Fibroblast of the aortic adventitia (primary cell): ENCODE measurements at places on chromosomes 13 and 19. TPM values are rescaled to one million over a fixed set of nuclear protein-coding genes. Genes with fewer than 3 reads are reported as not detected.

TLE6 gene
- 0.18 TPM in 1 of 2 replicates, not detected in the other for total RNA-seq

DNA sequence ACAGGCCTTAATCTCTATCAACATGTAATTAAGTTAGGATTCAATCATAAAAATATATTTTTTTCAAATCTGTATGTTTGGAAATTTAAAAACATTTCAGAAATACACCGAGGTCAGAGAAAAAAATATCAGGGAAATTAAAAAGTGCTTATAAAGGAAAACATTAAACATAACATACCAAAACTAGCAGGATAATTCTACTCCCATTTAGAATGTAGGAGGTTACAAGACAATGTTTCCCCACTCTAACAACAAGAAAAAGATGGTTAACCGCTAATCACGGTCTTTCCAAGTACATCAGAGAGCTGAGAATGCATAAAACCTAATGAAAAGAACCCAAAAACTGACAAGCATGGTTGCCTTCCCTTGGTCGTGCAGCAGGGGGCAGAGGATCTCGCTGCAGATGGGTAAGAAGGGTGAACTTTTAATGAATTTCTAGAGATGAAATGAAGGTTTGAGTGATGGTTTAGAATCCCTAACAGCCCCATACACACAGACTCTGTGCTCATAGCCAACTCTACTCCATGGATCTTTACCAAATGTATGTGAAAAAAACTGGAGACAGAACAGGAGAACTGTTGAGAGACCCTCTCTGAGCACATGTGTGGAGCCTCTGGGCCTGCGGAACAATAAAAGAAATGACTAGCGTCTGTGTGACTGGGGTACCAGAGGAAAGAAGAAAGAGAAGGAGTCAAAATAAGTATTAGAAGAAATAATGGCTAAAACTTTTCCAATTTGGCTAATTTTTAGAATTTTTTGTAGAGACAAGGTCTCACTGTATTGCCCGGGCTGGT, 51.3 kb upstream of the LSM14A start:
- peak; percentile 60 for DNase-seq

EPSTI1 gene
- total RNA-seq, result 2.0 and 15.7 TPM in 2 replicates

DNA sequence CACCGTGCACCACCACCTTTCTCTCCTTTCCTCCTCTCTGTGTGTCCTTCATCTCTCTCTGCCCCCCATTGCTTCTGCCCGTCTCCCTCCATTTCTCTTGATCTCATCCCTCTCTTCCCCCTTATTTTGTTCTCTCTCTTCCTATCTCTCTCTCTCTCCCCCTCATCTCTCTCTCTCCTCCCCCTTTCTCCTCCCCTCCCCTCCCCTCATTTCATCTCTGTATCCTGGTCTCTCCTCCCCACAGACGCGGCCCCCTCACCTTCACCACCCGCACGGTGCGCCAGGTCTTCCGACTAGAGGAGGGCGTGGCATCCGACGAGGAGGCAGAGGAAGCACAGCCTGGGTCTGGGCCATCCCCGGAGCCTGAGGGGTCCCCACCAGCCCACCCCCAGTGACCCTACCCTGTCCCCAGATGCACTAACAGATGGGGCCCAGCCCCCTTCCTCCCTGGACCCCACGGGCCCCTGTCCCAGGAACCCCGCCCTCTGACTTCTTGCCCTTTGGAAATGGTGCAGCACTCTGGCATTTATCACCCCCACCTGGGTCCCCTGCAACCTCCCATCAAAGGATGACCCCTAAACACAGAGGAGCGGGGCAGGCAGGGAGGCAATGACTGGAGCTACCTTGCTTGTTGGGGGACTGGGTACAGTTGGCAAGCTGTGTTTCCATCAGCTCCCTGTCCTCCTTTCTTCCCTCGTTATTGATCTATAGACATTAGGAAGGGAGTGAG, 19.6 kb downstream of the KCNC3 start:
- no peak for DNase-seq

PRR19 gene
- total RNA-seq, result 0.90 and 1.1 TPM in 2 replicates

DNA sequence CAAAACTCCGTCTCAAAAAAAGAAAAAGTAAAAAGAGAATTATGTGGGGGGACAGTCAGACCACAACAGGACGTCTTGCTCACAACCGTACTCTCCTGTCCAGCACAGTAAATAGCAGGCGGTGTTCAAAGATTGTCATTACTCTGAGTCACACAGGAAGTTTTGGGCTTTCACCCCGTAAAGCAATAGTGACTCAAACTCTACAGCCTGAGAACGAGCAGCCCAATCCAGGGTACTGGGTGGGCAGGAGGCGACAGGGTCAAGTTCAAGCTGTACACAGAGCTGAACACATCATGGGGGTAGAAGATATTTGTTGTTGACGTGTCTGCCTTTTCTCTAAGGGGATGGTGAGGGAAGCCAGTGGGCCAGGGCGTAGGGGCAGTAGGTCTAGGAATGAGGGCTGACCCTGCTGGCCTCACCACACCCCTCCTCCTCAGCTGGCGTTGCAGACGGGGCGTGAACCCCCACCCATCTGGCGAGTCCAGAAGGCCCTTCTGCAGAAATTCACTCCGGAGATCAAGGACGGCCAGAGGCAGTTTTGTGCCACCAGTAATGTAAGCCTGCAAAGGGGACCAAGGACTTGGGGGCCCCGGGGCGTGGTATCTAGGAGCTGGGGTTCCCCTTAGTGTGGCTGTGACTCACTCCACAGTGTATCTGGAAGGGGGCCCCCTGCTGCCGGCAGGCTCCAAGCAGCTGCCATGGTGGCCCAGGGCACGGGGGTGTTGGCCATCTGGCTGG, 23.3 kb downstream of the PRR12 start:
- DNase-seq, result peak; percentile 79

DNA sequence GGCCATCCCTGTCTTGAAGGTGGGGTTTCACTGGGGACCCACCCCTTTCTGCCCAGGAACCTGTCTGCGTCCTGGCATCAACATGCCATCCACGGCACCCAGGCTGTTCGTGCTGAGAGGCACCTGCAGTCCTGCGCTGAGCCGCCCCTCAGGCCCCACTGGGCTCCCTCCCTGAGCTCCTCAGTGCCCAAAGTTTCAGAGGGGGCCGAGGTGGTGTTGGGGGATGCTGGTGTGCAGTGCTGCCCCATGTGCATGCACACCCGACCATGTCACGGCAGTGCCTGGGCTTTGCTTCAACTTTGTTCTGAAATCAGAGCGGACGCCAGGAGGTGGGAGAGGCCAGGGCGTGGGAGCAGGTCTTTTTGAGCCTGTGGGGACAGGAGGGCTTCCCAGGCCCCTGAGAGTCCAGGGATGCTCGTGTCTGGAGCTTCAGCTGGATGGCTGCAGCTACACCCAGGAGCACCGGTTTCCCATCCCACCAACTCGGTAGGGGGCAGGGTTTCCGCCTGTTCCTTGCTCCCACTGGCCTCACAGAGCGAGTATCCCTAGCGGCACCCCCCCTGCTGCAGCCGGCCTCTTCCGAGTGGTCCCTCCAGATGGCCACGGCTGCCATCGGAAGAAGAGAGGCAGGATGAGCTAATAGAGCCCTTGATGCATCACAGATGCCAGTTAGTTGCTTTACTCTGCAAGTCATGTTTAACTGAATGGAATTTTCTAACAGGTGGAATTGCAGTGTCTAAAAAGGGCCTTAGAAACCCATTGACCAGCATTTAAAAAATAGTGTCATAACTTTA, 44.0 kb downstream of the WDFY2 start:
- DNase-seq, result no peak

DNA sequence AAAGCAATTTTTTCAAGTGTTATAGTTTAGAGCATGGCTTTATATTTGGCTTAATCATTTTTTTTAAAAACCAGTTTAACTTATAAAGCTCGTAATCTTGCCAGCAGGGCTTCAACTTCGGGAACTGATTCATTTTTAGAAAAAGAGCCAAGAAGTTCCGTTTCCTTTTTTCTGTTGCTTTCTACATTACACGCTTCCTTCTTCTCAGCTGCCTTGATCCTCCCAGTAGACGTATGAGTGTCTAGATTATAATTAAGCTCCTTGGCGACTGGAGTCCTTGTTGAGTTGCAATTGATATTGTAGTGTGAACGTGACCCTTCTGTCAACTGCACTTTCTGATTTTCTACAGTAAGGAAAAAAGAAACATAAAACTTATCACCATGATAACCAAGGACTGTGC, 497.2 kb downstream of the DIAPH3 start:
- peak; percentile 55 for DNase-seq

MEF2B gene
- total RNA-seq, result 0.27 TPM in 1 of 2 replicates, not detected in the other

- peak; percentile 94 for DNase-seq
Observed at GRCh38 chr13:39910833-39911232, 255.4 kb downstream of the COG6 start.

MUC16 gene
- not detected in 2 replicates for total RNA-seq

DNA sequence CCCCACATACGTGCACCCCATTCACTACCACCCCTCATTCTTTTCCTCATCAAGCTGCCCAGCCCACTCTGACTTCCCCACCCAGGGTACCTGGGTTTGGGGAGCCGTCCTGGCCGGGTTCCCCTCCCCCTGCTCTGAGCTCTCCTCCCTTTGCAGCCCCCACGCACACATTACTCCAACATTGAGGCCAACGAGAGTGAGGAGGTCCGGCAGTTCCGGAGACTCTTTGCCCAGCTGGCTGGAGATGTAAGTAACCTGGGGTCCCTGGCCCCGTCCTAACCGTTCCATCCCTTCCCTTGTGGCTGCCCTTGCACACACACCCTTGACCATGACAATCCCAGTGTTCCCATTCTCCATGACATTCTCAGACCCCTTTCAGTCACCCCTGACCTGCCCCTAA, 2.6 kb downstream of the CAPNS1 start:
- no peak for DNase-seq

PSG1 gene
- total RNA-seq, result 0.72 TPM in 1 of 2 replicates, not detected in the other

METTL21C gene
- total RNA-seq, result 1.8 TPM in 1 of 2 replicates, not detected in the other

CCDC122 gene
- total RNA-seq, result 1.1 and 11.2 TPM in 2 replicates

DNA sequence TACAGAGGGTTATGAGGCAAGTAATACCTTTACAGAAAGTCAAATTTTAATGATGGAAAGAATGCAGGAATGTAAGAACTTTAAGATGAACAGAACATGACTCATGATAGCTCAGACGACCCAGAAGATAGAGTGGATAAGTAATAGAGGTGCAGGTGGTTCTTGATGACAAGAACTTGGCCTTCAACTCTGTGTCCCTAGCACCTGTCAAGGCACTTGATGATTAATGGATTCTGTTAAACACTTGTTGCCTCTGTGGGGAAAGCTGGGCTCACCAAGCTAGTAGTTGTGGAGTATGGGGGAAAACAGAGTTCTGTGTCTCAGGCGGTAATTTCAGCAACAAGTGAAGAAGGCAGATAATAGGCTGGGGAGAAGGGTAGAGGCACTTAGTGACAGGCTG, 306.2 kb downstream of the ATP8A2 start:
- no peak for DNase-seq

GRCh38 chr13:78364711-78365110, 238.6 kb downstream of the POU4F1 start:
- no peak for DNase-seq

- DNase-seq, result peak; percentile 12
Observed at GRCh38 chr13:69857183-69857821, 250.3 kb upstream of the ATXN8OS start.

ZNF439 gene
- total RNA-seq, result 0.72 and 2.8 TPM in 2 replicates

IRF2BP1 gene
- total RNA-seq, result 21.3 and 25.7 TPM in 2 replicates

DNA sequence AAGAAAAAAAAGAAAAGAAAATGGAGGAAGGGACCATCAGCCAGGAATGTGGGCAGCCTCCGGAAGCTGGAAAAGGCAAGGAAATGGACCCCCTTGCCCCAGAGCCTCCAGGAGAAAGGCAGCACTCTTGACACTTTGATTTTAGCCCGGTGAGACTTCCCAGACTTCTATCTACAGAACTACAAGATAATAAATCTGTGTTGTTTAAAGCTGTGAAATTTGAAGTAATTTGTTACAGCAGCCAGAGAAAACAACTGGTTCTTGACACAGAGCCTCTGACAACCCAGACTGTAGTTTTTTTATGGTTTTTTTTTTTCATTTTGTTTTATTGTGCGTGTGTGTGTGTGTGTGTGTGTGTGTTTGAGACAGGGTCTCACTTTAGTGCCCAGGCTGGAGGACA, 7.6 kb downstream of the CTU1 start:
- DNase-seq, result no peak

DNA sequence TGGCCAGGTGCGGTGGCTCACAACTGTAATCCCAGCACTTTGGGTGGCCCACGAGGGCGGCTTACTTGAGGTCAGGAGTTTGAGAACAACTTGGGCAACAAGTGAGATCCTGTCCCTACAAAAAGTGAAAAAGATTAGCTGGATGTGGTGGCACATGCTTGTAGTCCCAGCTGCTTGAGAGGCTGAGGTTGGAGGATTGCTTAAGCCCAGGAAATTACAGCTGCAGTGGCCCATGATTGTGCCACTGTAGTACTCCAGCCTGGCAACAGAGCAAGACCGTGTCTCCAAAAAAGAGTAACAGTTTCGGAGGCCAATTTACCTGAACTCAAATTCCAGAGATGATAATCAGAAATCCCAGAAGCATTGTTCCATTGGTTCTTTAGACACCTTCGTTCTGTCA, 4.4 kb downstream of the ZNF473 start:
- DNase-seq, result no peak

SLITRK5 gene
- total RNA-seq, result under 0.01 and 0.09 TPM in 2 replicates

F10 gene
- 2.7 and 12.6 TPM in 2 replicates for total RNA-seq

GRCh38 chr13:34943436-34944273, 1.6 kb downstream of the NBEA start:
- no peak for DNase-seq

TECR gene
- total RNA-seq, result 2.9 and 41.8 TPM in 2 replicates

DNA sequence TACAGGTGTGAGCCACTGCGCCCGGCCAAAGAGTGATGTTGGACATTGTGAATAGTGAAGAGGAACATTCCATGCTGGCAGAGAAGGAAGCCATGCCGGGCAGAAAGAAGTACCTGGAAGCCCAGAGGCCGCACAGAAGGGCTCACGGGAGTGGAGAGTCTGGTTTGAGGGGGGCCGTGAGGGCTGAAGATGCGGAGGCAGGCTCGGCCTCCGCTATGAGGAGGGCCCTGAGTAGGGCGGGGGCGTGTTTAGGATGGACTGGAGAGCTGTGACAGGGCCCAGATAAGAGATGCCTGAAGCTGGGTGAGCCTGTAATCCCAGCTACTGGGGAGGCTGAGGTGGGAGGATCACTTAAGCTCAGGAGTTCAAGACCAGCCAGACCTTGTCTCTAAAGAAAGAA, 1.6 kb downstream of the JOSD2 start:
- no peak for DNase-seq

DNA sequence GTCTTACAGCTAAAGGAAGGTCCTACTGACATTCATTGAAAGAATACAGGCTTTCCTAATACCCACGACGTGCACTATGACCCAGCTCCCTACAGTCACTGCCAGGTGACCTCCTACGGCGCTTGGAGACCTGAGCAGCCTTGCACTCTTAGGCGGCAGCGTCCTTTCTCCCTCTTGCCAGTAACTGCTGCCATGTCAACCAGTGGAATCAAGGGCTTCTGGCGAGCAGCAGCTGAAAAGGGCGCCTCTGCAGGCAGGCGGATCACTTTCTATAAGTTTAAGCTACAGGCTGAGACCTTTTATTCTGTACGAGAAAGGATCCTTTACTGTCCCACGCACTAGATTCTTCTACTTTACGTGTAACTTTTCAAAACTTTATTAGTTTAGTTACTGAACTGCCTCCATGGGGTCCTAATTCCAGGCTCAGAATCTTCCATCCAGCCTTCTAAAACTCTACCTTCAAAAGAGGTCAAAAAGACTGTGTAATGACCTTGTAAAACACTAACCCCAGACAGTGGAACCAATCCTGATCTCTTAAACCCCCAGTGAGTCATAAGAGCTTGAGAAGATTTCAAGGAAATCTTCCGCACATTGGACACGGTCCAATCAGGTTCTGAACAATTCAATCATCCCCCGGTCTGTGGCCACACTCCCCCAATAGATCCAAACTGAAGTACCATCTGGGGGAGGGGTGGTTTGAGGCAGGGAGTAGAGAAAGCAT, 1.9 kb downstream of the KCTD12 start:
- peak; percentile 75 for DNase-seq
